ENCODE measurements at places on chromosomes 1 and 21.
A peak's percentile ranks its signal among the peaks of the same experiment; 100 is the strongest.

DNA sequence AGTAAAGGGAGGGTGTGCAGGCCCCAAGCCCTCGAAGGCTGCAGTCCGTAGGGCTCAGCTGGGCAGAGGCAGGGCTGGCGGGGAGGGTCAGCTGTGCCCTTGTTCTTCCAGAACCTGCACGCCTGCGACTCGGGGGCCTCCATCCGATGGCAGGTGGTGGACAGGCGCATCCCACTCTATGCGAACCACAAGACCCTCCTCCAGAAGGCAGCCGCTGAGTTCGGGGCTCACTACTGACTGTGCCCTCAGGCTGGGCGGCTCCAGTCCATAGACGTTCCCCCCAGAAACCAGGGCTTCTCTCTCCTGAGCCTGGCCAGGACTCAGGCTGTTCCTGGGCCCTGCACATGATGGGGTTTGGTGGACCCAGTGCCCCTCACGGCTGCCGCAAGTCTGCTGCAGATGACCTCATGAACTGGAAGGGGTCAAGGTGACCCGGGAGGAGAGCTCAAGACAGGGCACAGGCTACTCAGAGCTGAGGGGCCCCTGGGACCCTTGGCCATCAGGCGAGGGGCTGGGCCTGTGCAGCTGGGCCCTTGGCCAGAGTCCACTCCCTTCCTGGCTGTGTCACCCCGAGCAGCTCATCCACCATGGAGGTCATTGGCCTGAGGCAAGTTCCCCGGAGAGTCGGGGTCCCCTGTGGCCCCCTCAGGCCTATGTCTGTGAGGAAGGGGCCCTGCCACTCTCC, 13.6 kb upstream of the LRRC3 start:
- no peak for DNase-seq

DNA sequence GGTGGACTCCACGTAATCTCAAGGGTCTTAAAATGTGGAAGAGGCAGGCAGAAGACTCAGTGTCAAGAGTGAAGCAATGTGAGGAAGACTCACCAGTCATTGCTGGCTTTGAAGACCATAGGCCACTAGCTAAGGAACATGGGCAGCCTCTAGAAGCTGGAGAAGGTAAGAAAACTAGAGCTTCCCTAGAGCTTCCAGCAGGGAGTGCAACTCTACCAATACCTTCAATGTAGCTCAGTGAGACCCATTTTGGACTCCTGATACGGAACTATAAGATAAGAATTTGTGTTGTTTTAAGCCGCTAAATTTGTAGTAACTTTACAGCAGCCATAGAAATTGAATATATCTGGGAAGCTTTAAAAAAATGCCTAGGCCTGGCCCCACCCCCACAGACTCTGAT, 18.9 kb downstream of the METTL13 start:
- no peak for DNase-seq

DNA sequence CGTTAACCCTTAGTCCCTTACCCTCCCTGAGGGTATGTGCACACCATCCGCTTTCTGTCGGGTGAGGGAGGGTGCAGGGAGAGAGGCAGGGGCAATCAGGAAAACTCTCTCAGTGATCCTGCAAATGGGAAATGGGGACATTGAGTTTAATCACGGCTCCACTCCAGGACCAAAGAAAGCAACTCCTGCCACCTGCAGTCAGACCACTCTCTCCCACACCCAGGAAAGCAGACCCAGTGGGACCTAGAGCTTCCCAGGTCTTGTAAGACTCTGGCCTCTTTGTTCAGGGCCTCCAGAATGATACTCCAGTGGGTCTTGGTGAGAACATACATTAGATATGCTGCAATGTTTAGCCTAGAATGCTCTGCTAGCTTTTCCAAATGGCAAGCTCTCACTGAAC, 71.5 kb downstream of the GNG12 start:
- no peak for DNase-seq

DNA sequence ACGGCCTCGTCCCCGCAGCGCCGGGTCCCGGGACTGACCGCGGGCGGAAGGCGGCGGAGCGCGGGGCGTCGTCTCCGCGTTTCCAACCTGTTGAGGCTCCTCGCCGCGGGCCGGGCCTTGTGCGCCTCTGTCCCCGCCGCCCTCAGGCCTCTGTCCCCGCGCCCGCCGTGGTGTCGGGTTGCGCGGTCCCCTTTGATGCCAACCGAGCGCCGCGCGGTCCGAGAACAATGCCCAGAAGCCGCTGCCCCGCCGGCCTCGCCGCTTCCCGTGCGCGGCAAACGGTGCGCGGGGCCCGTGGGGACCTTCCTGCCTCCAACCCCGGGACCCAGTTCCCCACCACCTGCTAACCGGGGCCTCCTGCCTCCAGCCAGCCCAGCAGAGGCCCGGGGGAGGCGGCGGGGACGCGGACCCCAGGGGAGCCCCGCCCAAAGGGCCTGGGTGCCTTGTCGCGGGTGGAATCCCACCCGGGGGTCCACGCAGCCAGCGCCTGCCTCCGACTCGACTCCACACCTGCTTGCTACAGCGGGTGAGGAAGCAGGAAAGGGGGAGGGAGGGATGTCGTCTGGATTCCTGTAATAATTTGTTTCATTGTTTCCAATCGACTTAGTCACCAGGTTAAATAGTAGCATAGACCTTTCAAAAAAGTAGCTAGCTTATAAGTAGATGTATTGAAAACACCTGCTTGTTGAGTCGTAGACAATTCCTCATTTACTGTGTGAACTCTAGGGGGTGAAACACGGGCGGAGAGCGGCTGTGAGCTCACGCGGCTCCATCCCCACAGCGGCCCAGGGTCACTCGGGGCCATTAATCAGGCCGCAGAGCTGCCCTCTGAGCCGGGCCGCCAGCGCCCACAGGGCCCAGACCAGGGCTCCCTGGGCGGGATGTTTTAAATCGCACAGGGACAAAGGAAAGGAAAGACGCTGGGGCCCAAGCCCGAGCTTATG, 1.1 kb downstream of the COL18A1 start:
- DNase-seq: no peak

DNA sequence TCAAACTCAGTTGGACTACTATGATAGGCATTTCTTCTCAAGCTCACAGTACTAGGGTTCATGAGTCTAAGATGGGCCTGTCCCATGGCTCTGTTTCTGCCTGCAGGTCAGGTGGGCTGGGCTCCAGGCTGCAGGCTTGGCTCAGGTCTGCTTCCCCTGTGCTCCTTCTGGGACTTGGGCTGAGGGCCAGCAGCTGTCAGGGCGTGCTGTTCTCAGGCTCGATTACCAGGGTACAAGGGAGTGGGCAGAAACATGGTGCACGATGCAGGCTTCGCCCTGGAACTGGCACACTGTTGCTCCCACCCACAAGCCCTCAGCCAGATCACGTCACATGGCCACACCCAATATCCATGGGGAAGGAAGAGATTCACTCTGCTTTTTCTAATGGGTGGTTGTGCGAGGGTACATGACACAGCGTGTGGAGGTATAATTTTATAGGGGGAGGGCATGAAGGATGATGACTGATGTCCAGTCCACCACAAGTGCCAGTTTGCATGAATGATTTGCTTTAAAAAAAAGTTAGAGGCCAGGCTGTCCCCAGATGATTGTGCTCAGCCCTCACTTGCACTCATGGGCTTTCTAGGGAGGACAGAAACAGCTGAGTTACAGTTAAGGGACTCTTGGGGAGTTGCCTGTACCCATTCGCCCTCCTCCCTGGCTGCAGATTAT, 118.0 kb downstream of the ACTL8 start:
- no peak for DNase-seq

DNA sequence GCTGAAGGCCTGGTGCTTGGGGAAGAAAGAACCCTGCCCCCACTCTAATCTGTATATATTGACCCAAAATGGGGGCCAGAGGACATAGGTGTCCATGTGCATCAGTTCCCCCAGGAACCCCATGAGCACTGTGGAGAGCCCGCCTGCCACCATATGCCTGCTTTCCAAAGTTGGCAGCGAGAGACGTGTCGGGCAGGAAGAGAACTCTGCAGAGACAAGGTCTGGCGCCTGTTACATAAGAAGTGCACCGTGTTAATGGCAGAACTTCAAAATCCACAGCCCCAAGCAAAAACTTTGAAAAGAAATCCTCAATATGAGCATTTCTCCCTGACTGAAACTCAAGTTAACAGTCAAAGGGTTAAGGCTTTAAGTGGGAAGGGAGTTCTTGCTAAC, 8.0 kb downstream of the CTNNBIP1 start:
- no peak for DNase-seq

- no peak for DNase-seq
These were observed 84.7 kb downstream of the PHTF1 start for GRCh38 chr1:113674591-113674990.

GRCh38 chr1:44310006-44310405, 45.1 kb downstream of the ERI3 start:
- no peak for DNase-seq

DNA sequence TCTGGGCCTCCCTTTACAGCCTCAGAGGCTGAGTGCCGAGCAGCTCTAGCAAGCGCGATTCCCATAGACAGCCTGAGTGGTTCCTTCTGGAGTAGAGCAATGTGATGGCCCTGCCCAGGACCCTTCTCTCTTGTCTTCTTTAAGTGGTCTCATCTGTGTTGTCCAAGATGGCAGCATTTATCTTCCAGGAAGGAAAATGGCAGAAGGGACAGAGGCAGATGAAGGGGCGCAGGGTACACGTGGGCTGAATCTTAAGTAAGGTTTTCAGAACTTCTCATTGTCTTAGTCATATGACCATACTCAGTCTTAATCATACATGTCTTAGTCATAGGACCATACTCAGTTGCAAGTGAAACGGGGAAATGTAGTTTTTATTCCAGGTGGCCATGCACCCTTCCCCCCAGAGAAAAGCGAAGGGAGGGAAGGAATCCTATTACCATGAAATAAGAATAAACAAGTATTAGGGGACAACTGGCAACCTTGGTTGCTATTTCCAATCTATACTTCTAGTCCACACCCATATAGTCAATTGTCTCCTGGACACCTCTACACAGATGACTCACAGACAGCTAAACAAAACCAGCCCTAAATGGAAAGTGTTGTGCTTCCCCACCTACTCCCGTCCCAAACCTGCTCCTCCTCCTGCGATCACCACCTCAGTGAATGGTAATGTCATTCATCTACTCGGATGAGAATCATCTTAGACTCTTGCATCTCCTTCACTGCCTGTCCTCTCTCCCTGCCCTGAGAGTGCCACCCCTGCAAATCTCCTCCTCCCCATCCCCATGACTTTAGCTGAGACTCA, 13.3 kb downstream of the OVAAL start:
- no peak for DNase-seq

GRCh38 chr1:62746086-62746808, 37.7 kb upstream of the ATG4C start:
- DNase-seq: peak; percentile 29

Measured in AG09309 (cell line).